Activated CD8-positive, alpha-beta T cell treated with anti-CD3 and anti-CD28 coated beads, Interleukin-2, amount 10 ng/mL, durations not matched to agents 7 days and 5 days (primary cell): ENCODE measurements at places on chromosomes 12 and 14. TPM values are rescaled to one million over a fixed set of nuclear protein-coding genes. Genes with fewer than 3 reads are reported as not detected.

FAM186B gene
- 0.18 TPM for total RNA-seq

DNA sequence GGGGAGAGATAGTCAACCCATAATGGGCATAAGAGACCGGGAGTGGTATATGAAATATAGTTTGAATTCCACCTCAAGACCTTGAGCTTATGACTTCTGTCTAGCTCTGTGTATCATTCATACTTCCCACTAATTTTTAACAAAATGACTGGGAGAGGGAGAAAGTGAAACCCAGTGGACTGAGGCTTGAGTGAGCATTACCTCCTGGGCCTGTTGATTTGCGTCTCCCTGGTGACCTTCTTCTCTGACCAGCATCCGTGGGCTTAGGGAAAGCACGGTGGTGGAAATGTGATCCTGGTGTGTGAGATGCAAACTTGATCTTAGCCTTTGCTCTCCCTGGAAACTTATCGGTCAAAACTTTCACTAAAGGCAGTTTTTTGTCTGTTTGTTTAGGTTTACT is 207.9 kb upstream of the BCL2L14 start:
- no peak for DNase-seq

DNA sequence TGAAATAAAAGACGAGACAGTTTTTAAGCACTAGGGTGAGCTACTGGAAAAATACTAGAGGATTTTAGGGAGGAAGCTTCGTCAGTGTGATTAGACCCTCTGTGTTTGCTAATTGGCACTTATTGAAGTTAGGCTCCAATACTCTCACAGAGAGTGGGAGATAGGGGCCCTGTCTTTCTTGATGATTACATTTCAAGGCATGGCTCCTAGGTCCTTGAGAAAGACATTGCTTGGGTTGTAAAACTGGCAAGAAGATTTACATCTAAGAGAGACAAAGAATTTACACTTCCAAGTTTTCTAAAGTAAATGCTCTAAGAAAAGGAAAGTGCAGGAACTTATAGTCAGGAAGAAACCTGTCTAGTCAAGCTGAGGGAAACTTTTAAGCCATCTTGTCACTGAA is 183.2 kb downstream of the C12orf50 start:
- DNase-seq = no peak

DNA sequence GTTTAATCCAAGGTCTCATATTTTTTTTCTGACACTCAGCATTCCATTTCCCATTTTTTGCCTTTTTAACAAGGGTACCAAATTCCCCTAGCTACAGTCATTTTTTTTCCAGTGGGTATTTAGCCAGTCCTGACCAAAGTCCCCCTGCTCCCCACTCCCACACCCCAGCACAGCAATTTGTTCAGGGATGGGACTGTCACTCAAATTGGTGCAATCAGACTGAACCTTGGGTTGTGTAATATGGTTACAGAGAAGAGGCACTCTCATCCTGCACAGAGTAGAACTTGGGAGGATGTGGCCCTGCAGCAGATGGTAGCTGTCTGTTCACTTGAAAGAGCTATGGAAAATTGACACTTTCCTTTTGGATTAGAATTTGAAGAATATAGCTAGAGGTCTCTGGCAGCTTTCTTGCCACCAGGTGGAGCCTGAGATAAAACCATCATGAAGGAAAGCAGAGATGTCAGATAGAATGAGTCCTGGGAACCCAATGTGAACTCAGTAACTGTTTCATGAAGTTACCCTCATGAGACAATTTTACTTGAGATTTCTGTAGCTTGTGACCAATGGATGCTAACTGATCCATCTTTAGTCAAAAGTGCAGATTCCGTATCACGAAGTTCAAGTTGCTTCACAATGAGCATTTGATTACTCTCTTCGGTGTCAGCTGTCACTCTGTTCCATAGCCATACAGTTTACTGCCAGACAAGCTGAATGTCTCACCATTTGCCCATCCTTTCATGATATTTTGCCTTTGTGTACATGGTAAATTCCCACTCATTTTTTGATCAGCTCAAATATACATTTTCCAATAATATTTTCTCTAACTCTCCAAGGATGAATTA is 394.0 kb upstream of the SYT1 start:
- no peak for DNase-seq

GRCh38 chr14:106821119-106821518 is 1294.7 kb downstream of the TMEM121 start:
- DNase-seq = no peak

DNA sequence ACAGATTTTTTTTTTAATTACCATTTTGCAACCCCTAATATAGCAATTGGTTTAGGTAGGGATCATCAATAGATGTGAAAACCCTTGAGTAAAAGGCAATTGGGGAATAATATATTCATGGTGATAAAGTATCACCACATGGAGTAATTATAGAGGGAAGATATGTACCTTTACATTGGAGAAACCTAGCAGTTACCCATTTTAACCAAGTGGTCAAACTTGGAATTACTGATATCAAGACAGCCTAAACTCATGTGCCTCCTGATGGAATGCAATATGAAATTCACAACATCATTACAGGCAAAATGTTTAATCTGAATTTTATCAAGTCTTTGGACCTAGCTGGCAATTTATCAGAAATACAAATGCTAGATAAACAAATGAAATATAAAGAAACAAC is 6.7 kb upstream of the SLC10A1 start:
- no peak for DNase-seq

GRCh38 chr12:130872179-130873096 is 572 bp downstream of the RAN start:
- peak; percentile 46 for DNase-seq

OTX2 gene
- total RNA-seq = not detected

DNA sequence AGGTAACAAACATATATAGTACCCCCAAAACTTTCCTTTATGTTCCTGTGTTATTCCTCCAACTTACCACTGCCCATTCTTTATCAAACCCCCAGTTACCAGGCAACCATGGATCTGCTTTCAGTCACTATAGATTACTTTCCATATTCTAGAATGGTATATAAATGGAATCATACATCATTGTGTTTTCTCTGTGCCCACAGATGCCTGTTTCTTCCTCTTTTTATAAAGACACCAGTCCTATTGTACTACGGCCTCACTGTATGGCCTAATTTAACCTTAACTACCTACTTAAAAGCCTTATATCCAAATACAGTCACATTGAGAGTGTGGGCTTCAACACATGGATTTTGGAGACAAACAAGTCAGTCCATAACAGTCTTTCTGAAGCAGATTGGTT is 2.6 kb downstream of the TAS2R14 start:
- no peak for DNase-seq

DNA sequence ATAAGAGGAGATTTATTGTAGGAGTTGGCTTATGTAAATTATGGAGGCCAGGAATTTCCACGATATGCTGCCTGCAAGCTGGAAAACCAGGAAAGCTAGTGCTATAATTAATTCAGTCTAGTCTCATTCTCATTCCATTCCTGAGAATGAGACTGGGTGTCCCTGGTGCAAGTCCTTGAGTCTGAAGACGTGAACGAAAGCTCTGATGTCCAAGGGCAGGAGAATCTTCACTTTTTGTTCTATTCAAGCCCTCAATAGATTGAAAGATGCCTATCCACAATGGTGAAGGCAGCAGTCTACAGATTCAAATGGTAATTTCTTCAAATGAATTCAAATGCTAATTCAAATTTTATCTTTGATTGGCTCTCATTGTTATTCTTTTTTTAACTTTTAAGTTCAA is 851.1 kb upstream of the MGAT4C start:
- DNase-seq = no peak

DNA sequence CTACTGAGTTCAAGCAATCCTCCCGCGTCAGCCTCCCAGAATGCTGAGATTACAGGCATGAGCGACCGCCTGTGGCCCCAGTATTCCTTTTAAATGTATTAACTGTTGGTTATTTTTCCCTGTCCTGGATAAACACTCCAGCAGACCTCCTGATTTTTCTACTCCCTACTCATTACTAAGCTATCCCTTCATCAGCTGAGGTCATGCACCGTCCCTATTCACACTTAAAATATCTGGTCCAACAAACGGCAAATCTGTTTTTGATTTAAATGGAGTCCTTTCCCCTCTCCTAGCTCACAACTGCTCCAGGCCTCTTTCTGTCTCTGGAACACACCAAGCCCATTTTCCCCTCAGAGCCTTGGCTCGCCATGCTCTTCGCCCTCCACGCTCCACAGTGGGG is 1003.3 kb upstream of the TMEM132C start:
- no peak for DNase-seq
